ENCODE measurements at places on chromosomes 16 and 17.
A peak's percentile ranks its signal among the peaks of the same experiment; 100 is the strongest.

DNA sequence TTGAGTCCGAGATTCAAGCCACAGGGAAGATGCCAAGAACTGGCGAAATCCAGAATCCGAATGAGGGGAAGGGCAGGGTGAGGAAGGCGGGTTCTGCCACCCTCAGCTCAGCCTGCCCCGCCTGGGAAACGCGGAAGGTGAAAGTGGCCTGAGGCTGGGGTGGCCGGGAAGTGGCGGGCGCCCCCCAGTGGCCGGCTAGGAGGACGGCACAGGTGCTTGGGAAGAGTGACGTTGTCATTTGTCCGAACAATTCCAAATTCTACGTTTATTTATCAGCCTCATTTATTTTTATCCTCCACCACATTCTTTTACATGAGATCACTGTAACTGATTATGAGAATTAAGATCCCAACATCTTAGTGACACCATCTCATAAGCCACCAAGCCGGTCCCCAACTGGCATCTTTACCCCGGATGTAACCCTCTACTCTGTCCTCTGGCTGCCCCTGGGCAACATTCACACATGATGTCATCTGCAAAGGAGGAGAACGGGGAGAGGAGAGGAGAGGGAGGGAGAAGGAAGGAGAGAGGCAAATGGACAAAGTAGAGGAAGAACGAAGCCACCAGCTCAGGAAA, 21.3 kb downstream of the SRCIN1 start:
- DNase-seq, result peak; percentile 74

DNA sequence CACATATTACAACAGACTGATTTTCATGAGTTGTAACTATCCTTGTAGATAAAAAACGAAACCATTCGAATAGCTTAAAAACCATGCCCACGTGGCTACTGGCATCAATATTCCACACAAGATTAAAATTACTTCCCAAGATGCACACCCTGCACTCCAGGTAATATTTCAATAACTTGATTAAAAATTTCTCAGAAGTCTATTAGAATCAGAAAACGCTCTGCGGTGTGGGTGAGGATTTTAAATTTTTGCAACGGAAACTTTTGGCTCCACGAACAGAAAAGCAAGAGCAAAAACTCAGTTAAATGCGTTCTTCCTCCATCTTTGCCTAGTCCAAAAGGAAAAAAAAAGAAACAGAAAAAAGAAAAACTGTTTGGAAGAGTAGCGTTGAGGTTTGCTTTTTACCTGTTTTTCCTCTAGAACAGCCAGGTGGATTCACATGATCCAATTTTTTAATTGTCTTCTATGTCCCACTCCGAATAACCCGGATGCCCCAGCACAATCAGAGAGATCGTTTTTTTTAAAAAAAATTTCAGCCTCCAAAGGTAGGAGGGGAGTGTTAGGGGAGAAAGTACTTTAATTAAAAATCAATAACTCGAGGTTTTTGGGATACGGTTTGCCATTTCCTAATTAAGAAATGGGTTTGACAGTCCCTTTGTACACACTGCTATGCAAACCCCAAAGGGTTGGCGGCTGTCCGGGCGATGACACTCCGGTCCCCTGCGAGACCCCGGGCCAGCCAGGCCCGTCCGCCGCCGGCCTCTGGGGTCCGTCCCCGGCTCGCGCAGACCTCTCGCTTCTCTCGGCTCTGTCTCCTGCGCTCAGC, 708 bp upstream of the NFAT5 start:
- DNase-seq, result no peak

- DNase-seq, result peak; percentile 32
Observed at GRCh38 chr16:55703003-55704001, 47.5 kb downstream of the SLC6A2 start.

- DNase-seq, result no peak
Observed at GRCh38 chr16:57462978-57463362, 491 bp downstream of the POLR2C start.

DNA sequence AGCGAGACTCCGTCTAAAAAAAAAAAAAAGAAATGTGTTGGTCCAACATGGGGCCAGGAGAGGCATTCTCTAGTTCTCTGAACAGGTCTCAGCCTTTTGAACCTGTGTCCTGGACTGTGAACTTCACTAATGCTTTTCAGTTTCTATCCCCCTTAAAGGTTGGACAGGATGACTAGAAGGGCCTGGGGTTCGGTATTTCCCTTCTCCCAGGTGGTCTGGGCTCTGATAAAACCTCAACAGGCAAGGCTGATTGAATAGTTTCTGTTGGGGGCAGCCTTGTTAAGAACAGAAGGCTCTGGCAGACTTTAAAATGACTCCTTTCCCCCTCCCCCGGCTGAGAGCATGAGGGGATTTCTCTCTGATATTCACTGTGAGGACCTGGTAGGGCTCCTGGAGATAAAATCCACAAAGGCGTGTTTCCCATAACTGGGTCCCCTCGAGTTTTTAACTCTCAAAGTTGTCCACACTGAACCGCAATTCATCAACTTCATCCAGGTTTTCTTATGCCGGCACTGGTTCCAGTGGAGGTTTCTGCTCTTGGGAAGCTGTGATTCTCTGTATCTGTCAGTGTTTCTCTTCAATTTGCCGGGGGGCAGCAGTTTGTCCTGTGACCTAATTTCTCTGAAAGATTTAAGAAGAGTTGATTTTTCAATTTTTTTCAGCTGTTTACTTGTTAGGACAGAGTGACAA, 91.3 kb downstream of the METRNL start:
- DNase-seq, result no peak

DNA sequence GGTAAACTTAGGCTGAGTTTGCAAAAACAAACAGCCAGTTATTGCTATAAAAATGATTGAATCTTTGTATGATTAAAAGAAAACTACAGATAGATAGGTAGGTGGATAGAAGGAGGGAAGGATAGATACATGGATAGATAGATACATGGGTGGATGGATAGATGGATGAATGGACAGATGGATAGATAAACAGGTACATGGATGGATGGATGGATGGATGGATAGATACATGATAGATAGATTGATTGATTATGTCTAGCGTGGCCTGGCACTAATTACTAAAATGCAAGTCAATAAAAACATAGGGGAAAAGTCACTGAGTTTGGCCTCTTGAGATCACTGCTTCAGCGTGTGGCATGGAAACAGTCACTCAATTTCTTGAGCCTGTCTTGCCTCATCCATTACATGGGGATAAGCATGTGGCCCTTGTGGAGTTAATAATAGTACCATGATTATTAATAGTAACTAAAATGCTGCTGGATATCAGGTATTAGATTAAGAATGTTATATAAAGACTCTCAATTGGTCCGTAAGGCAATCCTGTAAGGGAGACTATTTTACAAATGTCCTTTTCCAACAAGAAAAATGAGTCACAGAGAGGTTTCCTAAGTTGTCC, 184.9 kb downstream of the HS3ST3A1 start:
- DNase-seq, result no peak

DNA sequence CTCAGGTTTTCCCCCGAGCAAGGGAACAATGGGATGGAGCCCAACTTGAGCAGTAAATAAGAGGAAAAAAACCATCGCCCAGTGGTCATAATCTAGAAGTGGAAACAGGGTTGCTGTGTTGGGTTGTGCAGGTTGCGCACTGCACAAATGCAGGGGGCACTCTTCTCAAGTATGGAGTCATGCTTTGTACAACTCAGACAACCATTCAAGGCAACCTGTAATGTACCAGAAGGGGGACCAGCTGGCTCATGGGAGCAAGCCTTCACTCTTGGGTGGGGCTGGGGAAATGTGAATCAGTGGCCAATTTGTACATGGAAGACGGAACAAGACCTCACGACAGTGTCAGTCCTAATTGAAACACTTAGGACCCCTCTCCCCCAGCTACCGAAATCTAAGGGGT, 23.9 kb upstream of the LITAF start:
- no peak for DNase-seq

DNA sequence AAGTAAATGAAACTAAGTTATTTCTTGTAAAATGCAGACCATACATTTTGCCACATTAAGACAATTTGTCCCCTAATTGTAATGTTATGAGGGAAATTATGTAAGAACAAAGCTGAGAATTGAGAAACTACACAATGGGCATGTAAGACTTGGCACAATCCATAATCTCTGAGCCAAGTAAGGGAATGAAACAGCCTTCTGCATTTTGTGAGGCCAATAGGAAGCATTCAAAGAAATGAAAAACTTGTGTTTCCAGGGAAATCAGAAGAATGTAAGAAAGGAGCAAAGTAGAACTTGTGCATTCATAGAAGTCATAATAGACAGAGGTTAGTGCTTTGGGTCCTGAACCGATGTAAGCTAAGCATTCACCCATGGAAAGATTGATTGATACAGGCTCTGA, 1.8 kb downstream of the KRTAP9-4 start:
- no peak for DNase-seq

DNA sequence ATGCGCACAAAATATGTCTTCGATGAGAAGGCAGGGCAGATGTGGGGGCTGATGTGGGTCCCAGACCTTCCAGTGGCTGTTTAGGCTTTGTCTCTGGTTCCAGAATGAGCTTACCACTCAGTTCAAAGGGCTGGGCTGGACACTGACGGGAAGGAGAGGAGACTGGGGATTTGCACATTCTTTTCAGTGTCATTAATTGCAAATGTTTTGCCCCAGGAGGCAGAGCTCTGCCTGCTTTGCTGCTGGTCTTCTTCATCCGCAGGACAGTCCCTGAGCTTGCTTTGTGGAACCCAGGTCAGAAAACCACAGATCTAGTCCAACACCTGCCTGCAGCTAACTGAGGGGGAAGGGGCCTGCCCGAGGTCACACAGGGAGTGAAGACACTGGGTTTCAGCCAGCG, 20.9 kb downstream of the KCNG4 start:
- DNase-seq, result no peak

GRCh38 chr17:5700745-5701144, 116.4 kb upstream of the NLRP1 start:
- DNase-seq, result no peak

DNA sequence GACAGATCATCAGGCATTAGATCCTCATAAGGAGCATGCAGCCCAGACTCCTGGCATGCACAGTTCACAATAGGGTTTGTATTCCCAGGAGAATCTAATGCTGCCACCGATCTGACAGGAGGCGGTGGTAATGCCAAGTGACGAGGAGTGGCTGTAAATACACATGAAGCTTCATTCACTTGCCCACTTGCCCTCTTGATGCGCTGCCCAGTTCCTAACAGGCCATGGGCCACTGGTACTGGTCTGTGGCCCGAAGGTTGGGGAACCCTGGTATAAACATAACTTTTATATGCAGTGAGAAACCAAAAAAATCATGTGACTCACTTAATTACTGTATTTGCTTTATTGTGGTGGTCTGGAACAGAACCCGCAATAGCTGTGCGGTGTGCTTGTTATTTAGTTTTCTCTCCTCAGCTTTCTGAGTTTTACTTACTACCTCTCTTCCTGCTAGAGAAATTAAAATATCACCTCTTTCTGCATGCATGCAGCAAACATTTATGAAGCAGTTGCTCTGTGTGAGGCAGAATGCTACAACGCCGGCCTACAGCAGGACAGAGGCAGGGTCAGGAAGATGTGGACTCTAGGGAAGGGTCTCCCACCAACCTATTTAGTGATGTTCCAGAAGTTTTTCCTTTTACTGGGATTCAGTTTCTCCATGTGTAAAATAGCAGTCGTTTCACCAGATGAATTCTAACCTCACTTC, 151.3 kb downstream of the MAF start:
- no peak for DNase-seq

GRCh38 chr16:51416926-51417325, 265.9 kb upstream of the SALL1 start:
- no peak for DNase-seq

DNA sequence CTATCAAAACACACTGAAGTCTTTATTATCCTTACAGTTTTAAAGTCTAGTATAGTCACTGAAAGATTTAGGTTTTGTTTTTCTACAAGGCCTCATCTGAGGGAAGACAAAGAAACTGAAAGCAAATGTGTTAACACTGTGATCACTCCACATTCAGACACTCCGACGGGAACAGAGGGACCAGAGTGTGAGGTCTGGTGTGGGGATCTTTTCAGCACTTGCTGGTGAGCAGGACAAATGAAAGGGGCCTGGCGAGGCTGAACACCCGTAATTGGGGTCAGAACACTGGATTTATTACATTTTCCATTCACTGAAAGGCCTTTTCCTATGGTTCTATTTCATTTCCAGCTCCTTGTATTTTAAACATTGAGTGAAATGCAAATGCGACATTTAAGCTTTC, 910.5 kb downstream of the CDH11 start:
- DNase-seq, result no peak

- DNase-seq, result no peak
Observed at GRCh38 chr16:78134944-78135619, 35.6 kb downstream of the WWOX start.

DNA sequence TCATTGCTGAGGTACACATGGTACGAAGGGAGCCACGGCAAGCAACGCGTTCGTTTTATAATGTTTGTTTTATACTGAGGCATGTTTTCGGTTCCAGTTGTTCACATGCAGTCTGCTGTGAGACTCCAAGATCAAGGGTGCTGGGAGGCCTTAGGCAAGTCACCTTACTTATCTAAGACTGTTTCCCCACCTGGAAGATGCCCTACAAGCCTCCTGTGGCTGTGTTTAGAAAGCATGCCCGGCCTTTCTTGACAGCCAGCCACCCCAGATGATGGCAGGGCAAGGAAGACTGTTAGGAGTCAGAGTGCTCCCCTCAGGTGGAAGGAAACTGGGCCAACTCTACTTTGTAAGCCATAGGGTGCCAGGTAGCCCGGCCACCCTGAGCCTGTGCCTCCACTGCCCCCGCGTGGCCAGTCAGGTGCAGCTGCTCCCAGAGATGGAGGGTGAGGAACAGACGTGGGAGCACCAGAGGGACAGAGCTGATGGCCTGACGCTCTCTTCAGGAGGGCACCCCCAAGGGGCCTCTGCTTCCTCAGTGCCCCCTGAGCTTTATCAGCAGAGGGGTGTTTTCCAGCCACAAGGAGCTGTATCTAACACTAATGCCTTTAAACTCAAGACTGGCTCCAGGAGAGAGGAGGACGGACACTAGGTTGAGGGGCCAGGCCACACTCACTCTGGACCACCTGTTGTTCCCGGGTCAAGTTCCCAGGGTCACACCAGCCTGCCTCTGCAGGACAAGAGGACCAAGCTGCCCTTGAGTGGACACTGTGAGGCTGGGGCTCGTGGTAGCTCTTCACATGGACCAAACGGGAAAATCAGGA, 5.4 kb downstream of the NAT9 start:
- DNase-seq, result peak; percentile 78

DNA sequence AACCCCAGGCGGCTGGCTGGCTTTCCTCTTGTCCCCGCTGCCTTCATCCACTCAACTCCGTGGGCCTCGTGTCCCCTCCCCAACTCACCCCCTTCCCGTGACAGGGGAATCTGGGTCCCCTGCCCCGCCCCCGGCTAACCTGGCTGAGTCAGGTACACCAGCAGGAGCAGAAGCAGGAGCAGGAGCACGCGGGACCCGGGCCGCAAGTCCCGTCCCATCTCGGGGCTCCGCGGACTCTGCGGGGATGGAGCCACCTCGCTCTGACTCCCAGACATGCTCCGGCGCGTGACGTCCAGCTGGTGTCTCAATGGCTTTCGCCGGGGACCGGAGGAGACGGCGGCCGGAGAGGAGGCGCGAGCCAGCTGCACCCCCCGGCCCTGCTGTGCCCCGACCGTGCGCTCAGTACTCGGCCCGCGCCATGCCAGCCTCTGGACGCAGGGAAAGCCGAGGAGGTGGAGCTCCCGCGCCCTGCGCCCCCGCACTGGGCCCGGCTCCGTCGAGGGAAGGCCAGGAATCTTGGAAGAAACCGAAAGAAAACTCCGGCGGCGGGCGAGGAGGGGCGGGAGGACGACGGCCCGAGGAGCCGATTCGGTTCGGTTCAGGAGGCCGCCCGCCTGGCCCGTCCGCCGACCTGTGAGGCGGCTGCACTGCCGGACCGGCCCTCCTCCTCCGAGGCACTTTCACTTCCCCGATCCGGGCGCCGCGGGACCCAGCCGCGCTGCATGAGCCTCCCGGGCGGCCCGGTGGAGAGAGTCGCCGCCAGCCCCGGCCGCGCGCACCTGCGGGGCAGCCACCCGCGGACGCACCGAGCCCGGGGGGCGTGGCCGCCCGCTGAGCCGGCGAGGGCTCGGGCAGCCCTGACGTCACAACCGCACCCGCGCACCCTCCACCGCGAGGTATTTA, at the start of the genes CXCL16 and ZMYND15:
TSS of gene CXCL16 (minus strand) at position 807 of the 903 bp plus-strand sequence. CDS start at position 218, 589 bp downstream.
TSS of gene ZMYND15 (plus strand) at position 712 of the 903 bp plus-strand sequence. CDS start 716 bp downstream, outside the sequence.
- DNase-seq, result peak; percentile 53

All from CD4-positive, alpha-beta T cell (primary cell).